ENCODE measurements at places on chromosomes 12 and 14.

GRCh38 chr12:46470036-46470627, 97.6 kb upstream of the SLC38A2 start:
- no peak for DNase-seq

GRCh38 chr14:51481643-51482042, 170.1 kb upstream of the FRMD6 start:
- DNase-seq, result no peak

GRCh38 chr12:20646239-20646827, 48.8 kb upstream of the SLCO1C1 start:
- peak; percentile 9 for DNase-seq

DNA sequence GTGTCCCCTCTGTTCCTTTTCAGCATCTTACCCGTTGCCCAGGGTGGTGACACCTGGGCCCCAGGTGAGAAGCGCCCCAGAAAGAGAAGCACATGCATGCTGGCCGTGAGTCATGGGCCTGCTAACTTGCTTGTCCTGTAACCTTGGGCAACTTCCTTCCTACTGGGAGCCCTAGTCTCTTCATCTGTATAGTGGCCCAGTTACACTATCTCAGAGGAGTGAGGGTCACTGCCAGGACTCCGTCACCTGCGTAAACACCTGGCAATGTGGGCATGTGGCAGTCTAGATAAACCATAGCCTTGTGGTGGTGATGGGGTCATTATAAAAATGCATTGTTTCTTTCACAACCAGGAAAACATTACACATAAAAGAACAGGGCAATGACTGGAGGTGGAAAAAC, 125.2 kb downstream of the SLC25A47 start:
- DNase-seq, result no peak

DNA sequence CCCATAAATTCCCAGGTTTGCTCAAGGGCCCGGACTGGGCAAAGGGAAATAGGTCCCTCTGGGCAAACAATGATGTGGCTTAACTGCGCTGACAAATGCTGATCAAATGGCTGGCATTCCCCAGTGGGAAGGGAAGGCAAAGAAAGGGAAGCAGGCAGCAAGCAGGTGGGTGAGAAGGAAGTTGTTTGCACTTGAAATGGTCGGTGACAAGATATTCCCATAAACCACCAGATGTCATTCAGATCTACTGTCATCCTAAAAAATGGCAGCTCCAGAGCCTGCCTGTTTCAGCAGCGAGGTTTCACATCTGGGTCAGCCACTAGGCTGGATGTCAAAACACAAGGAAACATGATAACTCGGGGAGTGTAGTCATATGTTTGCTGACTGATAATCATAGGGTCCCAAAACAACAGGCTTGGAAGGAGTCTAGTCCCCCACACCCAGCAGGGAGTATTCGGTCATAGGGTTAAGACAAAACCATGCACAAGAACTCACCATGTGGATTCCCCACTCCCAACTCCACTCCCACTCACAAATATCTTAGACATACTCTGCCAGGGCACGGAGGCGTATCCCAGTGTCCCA, 37.9 kb upstream of the MDM1 start:
- DNase-seq, result no peak

DNA sequence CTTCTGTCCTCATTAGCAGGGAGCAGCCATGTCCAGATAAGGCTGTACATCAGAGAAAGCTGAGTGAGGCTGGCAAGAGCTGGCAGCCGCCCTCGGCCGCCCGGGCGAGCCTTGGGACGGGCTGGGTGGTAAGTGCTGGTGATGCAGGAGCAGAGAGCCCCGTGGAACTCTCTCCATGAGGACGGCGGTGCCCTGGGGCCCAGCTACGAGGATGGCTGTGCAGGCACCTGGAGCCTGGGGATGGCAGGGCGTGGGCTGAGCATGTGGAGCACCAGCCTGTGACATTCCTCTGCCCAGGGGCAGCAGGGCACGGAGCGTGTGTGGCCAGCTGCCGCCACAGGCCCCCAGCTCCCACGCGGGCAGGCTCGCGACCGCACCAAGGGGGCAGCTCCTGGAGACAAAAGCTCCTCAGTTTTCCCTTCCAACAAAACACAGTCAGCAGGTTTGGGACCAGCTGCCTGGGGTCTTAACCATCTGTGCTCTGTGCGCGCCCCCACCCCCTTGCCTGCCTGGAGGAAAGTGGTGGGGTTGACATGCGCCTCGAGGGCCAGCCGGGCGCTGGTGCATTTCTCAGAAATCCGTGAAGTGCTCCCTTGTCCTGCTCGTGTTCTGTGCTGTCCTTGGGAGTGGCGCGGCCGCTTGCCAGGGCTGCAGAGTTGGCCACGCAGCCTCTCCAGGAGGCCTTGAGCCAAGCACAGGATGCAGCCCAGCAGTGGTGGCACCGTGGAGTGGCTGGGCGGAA, 21.4 kb downstream of the PACS2 start:
- no peak for DNase-seq

DNA sequence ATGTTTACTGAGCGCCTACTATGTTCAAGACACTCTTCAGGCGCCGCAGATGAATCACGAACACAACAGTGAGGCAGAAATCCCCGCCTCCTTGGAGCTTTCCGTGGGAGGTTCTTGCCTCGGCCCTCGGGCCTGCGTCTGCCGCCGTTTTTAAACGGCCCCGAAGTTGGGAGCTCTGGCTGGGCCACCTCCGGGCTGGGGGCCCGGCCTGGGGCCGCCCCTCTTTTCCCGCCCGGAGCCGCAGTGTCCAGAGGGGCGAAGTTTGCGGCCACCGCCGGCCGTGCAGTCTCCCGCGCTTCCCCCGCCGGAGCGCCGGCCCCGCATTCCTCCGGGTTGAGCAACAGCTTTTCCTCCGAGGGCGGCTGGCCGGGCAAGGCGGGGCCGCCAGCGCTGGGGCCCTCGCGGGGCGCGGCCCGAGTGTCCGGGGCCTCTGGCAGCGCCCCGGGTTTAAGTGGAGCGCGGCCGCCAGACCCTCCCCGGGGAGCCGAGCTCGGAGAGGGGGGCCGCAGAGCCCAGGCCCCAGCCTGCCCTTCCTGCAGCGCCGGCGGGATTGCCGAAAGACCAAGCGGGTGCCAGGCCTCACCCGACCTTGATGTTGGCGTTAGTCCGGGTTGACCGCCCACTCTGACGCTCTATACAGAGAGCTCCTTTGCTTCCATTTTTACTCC, 18.7 kb upstream of the CTDSP2 start:
- no peak for DNase-seq

GRCh38 chr12:51744235-51744634, 104.3 kb downstream of the FIGNL2 start:
- DNase-seq, result no peak

DNA sequence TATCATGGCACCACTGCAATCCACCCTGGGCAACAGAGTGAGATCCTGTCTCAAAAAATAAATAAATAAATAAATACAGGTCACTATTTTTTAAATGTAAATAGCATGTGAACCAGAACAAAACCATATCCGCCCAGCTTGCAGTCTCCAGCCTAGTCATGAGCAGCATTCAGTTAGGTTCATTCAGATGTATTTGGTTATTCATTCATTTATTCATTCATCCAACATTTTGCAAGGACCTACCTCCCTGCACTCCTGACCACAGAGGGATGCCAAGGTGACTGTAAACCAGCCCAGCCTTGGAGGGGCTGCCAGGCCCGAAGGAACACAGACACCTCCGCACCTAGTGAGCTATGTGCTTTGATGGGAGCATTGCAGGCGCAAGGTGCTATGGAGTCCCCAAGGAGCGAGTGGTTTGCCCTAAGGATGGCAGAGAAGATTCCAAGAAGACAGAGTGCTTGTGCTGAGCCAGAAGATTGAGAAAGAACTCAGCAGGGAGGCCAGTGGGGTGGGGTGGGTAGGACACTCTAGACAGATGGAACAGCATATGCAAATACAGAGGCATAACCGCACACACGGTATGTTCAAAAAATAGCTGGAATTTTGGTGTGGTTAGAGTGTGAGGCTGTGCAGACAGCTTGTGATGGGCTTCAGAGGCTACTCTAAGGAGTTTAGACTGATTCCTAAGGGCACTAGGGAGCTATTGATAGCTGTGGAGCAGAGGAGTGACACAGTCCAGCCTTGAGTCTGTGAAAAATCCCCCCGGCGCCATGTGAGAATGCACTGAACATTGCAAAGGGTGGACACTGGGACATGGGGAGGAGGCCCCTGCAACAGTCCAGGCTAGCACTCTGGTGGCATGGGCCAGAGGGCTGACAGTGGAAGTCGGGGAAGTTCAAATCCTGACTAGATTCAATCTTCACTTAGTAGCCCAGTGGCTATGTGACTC, 11.7 kb downstream of the DTX1 start:
- DNase-seq, result no peak

DNA sequence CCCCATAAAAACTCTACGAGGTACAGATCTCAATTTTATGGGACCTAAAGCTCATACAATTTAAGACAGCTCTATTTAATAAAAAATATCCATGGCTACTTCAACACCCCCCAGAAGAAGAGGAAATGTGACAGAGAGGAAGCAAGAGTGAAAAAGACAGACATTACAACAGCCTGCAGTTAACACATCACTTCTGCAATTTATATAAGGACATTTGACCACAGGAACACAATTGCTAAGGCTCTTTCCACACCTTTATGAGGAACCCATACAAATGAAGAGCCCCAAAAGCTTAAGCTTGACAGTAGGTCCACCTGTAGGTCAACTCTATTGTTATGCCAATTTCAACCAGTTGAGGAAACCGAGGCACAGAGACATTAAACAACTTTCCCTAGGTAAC, 5.6 kb downstream of the OR10P1 start:
- no peak for DNase-seq

- DNase-seq, result peak; percentile 60
Measured at GRCh38 chr12:96263449-96263902, 69.3 kb downstream of the ELK3 start.

DNA sequence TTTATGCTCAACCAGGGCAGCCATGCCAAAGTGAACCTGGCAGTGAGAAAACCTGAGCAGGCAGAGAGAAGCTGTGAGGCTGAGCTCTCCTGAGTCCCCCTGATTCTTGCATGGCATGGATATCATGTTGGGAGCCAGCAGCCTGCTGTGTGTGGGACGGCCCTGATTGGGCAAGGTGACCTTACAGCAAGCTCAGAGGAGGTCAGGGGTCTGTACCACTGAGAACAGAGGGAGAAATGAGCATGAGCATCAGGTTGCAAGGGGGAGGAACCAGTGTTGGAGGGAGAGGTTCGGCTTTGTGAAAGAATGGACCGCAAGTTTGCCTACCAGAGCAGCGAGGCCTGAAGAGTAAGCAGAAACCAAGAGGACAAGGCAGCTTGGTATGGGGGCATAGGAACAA, 59.1 kb upstream of the PTGR2 start:
- no peak for DNase-seq

DNA sequence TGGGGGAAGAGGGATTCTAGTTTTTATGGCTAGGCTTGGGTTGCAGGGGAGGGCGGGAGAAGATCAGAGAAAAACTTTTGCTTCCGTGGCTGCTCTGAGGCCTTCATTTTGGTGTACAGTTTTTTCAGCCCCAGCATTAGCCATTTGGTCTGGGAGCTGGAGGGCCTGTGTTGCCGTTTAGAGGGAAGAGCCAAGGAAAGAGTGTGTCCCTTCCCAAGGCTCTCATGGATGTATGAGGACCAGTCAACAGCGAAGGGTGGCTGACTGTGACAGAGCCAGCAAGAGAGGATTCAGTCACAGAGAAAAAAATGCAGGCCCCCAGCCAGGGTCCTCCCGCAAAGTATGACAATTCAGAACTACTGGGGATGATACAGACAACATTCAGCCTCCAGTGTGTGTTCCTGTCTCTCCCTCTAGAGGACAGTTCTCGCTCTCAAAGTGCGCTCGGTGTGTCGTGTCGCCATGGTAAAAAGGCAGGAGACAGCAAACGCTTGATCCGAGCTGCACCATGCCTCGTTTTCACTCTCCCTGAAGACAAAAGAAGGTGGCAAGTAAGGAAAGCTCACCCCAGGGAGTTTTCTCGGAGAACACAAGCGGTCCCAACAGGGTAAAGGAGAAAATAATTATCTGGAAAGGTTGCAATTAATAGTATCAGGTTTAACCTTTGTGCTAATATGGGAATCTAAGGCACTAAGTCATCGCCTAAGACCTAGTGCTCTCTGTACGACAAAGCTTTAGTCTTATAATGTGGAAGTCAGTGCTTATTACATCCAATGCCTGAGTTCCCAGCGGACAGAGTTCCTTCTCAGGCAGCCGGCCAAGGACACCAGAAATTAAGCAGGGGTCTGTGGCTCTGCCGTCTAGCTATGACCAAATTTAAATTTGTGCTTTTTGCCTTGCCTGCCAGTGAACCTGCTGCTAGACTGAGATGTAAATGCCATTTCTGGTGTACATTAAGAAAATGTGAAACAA, 157.3 kb upstream of the PLXNC1 start:
- no peak for DNase-seq

GRCh38 chr12:47017901-47018475, 61.4 kb upstream of the PCED1B start:
- DNase-seq, result no peak

GRCh38 chr12:104420868-104421267, 35.9 kb upstream of the CHST11 start:
- DNase-seq, result no peak

DNA sequence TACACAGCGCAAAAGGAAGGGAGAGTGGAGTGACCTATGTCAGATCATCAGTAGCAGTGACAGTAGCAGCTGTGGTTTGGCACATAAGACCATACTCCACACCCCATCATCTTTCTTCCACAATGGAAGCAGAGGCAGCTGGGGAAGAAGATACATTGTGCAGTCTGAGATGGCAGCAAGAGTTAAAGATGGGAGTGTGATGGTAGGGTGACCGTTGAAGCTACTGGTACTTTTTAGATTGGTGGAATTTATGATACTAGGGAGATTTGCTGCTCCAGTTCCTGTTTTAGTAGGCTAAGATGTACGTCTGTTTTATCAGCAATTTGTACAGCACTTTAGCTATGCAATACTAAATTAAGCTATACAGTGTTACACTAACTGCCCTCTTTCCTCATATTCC, 291.0 kb downstream of the FUT8 start:
- no peak for DNase-seq

DNA sequence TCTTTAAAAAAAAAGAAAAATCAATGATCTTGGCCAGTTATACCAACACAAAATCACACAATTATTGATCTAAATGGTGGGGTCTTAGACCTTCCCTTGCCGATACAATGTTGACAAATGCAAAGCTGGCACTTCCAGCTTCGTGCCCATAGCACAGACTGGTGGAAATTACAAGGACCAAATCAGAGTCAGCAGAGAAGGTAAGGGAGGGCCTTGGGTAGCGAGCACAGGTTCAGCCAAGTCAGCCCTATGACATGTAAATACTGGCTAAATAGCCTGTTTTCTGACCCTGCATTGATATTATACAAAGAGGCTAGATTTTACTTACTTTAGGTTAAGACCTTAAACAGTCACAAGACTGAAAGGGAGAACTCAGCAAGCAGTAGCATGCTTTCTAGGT, 30.3 kb upstream of the WDR89 start:
- DNase-seq, result no peak
